Heart right ventricle (tissue), 16 donors: ENCODE measurements at places on chromosomes 4 and X. TPM values are rescaled to one million over a fixed set of nuclear protein-coding genes. Genes with fewer than 3 reads are reported as not detected.

DNA sequence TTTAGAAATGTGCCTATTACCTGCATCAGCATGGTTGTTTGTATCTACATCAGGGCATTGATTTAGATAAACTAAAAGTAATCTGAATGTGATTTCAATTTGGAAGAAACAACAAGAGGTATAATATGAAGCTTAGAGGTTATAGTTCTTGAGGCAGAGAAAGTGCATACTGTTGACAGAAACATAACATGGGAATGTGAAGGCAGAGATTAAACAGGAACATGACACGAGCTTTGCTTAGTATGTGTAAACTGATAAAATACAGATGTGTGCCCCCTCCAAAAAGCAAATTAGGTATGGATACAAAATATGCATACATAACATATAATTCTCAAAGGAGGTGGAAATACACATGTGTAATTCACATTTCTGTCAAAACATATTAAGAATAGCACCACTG, 1180.2 kb upstream of the ADGRL3 start:
- DNase-seq, result no peak

- DNase-seq, result no peak
These were observed 237.8 kb downstream of the EVC2 start for GRCh38 chr4:5470318-5471198.

DNA sequence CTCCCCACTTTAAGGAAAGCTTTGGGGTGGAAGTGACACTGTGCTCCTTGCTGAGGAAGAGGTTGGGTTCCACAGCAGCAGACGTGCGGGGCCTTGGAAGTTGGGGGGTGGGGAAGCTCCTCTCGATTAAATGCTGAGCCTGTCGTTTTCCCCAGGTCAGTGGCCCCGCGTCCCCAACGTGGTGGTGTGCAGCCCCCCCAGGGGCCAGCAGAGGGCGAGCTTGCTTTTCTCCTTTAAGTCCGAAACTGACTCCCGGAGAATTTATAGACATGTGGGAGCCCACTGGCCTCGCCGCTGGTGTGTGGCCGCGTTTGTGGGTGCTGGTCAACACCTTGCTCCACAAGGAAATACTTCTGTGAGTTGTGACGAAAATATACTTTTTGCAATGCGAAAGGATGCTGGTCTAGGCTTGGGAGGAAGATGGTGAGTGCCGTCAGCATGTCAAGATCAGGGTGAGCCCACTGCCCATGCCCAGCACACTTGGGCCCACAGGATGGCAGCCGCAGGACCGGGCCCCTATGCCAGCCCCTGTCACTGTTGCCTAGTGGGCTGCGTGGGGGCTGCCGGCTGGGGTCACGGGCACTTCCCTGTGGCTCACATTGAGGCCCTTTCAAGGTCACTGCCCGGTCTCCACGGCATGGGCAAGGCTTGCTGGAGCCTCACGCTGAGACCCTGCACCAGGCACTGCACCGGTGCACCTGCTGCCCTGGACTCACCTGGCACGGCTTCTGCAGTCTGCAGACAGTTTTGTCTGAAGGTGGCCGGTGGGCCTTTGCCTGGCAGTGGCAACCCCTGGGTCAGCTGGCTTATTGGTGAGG, 9.4 kb downstream of the UVSSA start:
- DNase-seq, result peak; percentile 69

POF1B gene
- 1.4 TPM for total RNA-seq

RBMX2 gene
- 14.1 TPM for total RNA-seq

UGT2A3 gene
- total RNA-seq, result not detected
